ENCODE measurements at places on chromosomes 5 and 9.

DNA sequence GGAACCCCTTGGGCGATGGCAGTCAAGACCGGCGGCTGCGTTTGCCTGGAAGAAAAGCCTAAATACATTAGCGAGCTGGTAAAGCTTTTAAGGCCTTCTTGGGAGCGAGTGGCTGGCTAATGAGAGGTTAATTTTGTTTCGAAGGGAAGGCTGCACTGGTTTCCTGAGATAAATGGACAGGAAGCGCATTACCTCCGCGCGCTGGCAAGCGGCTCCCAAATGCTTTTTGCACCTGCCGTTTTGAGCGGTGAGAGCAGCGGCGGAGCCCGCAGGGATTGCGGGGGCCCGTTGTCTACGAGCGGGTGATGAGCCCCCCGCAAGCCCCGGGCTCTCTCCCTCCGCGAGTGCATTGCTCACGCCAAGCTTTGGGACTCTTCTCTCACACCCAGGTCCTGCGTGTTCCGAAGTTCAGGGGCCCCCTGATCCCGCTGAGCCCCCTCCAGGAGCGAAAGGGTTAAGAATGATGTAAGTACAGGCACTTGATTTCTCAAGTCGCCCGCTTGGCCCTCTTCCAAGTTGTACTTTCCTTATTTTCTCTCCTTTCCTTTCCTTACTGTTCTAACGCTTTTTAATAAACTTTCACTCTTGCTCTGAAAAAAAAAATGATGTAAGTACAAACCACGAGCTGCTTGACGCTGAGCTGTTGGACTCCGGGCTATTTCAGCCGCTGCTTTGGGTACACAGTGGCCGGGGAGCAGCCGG is 3.1 kb upstream of the RGMB start:
- DNase-seq = peak; percentile 45

- no peak for DNase-seq
Measured at GRCh38 chr5:180599590-180599914, 8.3 kb upstream of the SCGB3A1 start.

- no peak for DNase-seq
Measured at GRCh38 chr9:115862021-115862420, 291.6 kb upstream of the PAPPA start.

DNA sequence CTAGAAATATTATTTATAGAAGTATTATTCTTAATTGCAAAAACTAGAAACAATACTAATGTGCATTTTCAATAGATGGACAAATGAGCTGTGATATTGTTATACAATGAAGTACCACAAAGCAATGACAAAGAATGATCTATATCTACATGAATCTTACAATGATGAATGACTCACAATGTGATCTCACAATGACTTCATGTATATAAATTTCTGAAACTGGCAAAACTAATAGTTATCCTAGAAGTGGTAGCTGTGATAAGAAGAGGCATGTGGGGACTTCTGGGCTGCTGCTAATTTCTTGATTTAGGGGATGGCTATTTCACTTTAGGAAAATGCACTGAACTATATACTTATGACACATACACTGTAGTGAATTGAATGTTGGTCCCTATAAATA is 396.0 kb upstream of the ZNF608 start:
- no peak for DNase-seq

- no peak for DNase-seq
Measured at GRCh38 chr9:3244963-3245653, 280.7 kb downstream of the RFX3 start.

DNA sequence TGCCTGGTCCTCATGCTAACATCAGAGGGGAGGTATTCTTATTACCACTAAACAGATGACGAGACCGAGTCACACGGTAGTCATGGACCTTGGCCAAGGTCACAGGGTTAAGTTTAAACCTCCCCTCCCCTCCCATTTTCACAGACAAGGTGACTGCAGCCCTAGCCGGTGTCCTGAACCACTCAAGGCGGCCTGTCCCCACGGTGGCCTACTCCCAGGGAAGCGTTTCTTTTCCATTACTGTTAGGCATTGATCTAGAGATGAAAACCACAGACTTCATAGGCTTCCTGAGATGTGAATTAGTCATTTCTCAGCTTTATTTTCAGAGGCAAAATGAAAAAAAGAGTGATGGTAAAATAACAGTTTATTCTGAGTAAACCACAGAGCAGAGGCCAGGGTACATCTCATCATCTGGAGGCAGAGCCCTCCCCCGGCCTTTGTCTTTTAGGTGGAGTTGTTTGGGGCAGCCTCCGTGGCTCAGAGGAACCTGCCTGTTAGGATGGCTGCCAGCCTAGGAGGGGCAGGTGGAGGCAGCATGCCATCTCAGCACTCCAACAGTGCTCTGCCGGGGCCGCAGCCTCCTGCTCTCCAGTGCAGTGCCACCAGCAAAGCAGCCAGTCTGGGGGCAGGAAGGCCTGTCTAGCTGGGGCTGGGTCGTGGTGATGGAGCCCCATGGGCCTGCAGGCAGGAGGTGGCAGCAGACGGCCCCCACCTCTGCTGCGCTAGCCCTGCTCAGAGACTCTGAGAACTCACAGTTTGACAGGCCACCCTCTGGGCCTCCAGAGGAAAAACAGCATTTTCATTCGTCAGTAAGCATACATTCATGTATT is 71.2 kb downstream of the RAPGEF1 start:
- DNase-seq = no peak

DNA sequence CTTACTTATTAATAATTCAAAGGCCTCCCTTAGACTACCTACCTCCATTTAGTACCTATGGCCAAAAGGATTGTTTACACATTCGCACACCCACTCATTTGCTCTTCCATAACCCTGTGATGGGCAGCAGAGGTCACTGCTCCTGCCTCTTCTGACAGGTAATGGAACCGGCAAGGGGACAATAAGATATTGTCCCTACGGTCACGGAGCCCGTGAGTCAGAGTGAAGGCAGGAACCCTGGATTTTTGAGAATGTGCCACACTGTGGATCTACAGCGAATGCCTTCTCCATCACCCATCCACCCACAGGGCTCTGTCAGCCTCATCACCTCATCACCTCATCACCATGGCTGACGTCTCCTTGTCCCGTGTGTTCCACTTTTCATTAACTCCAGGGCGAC is 132.3 kb downstream of the MYO10 start:
- DNase-seq = no peak

- DNase-seq = no peak
Measured at GRCh38 chr9:121661328-121661727, 9.9 kb downstream of the DAB2IP start.

Data from substantia nigra (tissue), 51 donors.